Activated CD4-positive, alpha-beta T cell treated with anti-CD3 and anti-CD28 coated beads, Interleukin-2, amount 50 U/mL, for 24 hours (primary cell): ENCODE measurements at places on chromosomes 12 and 14.

GRCh38 chr14:71049435-71050133 lies 142.3 kb downstream of the PCNX1 start:
- no peak for DNase-seq

GRCh38 chr12:128456922-128457321 lies 190.0 kb downstream of the TMEM132C start:
- no peak for DNase-seq

DNA sequence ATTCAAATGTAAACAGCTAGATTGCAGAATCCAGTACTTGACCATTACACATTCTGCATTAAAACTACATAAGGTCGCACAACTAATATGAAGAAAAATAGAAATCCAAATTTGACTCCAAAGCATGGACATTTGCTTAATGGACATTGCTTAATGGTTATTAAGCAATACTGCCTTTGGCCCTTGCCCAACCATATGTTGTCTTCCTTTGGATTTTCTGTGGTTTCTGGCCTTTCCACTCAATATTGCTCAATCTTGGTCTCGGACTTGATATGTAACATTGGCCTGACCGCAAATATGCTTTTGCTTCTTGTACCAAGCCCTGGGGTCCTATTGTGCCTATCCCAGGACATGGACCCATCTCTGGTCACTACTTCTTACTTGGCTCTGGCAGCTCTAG lies 67.2 kb downstream of the PTPRR start:
- no peak for DNase-seq

GRCh38 chr14:68678471-68678870 lies 114.4 kb downstream of the ZFP36L1 start:
- DNase-seq: no peak

DNA sequence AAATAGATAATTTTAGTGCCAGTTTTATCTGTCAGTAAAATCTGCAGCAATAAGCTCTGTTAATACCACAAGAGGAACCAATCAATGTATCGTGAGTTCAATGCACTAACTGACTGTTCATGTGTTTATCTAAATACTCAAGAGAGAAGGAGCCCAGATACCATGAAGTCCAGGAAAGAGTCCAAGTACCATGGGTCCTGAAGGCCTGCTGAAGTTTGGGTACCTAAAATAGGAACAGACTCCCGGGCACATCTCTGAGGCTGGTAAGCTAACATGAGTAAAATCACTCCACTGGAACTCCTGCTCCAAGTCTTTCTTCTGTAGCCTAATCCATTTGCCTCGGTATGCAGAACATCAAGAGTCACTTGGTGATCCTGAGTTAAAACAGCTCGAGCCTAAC lies 71.1 kb downstream of the PRKD1 start:
- DNase-seq: no peak
